HT1080 (cell line): ENCODE measurements at places on chromosomes 6 and 20. TPM values are rescaled to one million over a fixed set of nuclear protein-coding genes. Genes with fewer than 3 reads are reported as not detected.

The LY6G5C gene
- 0.47 and 3.6 TPM in 2 replicates for total RNA-seq

The SLC24A3 gene
- not detected in 2 replicates for total RNA-seq

The LY6G6C gene
- not detected in 2 replicates for total RNA-seq

DNA sequence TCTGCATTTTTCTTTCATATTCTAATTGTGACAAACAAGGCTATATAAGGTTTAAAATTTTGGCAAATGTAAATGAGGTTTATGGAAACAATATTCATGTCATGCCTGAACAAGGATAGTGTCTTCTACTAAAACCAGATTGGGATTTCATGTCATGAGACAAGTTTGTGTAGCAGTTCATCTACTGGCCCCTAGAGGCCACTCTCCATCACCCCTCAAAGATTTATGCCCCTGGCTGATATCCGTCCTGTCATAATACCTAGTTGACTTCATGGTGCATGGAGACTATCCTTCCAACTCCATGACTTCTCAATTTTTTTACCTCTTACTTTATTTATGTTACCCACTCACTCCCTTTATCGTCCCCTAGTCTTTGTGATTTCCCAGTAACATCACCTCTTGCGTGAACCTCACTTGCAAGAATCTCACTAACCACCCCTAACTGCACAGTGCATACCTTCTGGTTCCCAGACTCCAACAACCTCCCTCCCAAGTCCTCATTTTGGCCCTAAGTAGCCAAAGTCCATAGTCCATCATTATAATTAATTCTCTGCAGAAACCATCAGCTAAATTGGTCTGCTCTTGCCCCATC lies 179.8 kb downstream of the TASP1 start:
- peak; percentile 37 for DNase-seq

DNA sequence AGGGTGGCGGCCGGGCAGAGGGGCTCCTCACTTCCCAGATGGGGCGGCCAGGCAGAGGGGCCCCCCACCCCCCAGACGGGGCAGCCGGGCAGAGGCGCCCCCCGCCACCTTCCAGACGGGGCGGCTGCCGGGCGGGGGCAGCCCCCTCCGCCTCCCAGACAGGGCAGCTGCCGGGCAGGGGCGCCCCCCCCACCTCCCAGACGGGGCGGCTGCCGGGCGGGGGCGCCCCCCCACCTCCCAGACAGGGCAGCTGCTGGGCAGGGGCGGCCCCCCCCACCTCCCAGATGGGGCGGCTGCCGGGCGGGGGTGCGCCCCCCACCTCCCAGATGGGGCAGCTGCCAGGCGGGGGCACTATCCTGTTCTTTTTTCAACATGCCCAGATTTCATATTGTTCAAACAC lies 78.2 kb upstream of the DST start:
- DNase-seq, result no peak

GRCh38 chr6:44127186-44128019 lies at the start of the genes MRPL14 and TMEM63B:
Gene MRPL14 (minus strand): TSS chr6:44127452. CDS start chr6:44116611, 10,841 bp downstream.
Gene TMEM63B (plus strand): TSS chr6:44127554. CDS start chr6:44134585, 7,031 bp downstream.
- DNase-seq, result peak; percentile 54

DNA sequence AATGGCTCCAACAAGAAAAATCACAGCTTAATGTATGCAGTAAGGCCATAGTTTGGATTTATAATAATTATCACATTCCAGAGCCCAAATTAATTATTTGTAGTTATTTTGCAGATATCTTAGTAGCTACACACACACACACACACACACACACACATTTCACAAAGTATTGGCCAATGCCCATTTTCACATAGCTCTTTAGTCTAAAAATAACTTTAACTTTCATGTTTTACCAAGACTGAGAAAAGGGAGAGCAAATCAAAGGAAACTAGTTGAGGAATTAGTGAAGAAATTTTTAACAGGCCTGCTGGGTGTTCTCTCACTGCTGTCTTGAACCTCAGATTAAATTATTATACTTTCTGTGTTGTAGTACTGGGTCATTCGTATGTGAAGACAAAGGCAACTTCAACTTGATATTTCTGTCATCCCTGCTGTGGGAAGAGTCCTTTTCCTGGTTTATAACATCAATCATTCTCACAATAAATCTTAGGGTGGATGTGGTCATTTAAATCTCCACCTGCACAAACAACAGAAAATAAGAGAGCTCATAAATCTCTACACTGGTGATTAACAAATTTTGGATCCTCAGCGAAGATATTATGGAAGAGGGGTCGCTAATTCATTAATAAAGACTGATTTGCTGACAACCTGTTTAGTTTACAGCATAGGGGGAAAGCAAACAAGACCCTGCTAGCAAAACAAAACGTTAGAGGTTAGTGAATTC lies 1.6 kb upstream of the TCF21 start:
- no peak for DNase-seq
